Effector memory CD4-positive, alpha-beta T cell (primary cell): ENCODE measurements at places on chromosomes 6 and 20.

DNA sequence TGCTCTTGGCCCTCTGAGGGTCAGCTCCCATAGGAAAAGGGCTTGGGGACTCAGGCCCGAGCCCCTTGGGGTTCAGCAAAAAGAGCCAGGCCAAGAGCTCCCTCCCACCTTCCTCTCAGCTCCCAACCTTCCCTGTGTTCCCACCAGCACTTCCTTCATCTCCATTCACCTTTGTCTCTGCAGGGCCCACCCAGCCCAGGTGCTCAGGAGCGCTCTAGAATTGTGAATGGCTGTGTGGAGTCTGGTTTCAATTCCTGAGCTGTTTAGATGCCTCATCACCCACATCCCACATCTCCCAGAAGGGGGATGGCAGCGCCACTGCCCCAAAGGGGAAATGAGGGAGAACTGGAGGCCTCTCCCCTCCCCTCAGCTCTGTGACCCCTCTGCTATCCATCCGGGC, 7.7 kb downstream of the GRM4 start:
- H3K4me1 ChIP-seq: peaks cover 10% of the 10 kb centered on the region
- no peak overlapping the region for H3K27ac ChIP-seq
- DNase-seq: no peak
- no peaks in the 10 kb centered on the region for H3K36me3 ChIP-seq
- no peak overlapping the region for H3K4me3 ChIP-seq

GRCh38 chr6:90319979-90320685, 23.5 kb upstream of the BACH2 start:
- no peaks in the 10 kb centered on the region for H3K36me3 ChIP-seq
- H3K27ac ChIP-seq: no peak overlapping the region
- no peaks in the 10 kb centered on the region for H3K4me1 ChIP-seq

DNA sequence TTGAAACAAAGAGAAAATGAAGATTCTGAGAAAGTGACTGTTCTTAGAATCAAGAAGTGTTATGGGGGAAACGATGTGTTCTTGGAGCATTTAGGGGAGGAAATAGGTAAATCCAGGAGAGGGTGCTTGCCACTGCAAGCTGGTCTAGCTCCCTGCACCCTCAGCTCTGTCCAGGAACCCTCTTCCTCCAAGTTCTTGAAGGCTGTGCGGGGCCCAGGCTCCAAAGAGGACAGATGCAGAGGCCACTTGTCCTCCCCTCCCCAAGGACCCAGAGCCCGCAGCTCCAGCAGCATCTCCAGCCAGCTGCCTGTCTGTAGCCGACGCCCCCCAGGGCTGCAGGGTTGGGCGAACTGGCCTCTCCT, 87.9 kb downstream of the CDC5L start:
- no peaks in the 10 kb centered on the region for H3K36me3 ChIP-seq
- no peak for DNase-seq
- H3K27me3 ChIP-seq: no peaks in the 10 kb centered on the region
- no peak overlapping the region for H3K4me3 ChIP-seq
- no peak overlapping the region for H3K27ac ChIP-seq
- H3K4me1 ChIP-seq: peaks cover 6% of the 10 kb centered on the region

DNA sequence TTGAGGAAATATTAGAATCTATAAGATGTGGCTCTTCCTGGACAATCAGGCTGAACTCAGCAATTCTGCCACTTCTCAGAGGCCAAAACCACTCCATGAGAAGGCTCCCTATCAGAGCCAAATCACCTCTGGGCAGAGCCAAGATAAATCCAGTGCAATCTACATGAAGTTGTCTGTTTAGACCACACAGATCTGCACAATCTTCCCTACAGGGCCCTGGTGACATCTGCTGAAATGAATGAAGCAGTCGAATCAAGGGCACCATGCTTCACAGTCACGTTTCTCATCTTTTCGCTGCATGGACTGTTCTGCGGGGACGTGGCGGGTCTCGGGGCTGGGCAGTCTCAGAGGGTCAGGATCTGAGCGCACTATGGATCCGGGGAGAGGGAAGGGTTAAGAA, 60.1 kb upstream of the CD93 start:
- no peaks in the 10 kb centered on the region for H3K36me3 ChIP-seq
- DNase-seq: no peak
- no peak overlapping the region for H3K27ac ChIP-seq
- H3K4me3 ChIP-seq: no peak overlapping the region
- H3K4me1 ChIP-seq: peaks cover 11% of the 10 kb centered on the region

DNA sequence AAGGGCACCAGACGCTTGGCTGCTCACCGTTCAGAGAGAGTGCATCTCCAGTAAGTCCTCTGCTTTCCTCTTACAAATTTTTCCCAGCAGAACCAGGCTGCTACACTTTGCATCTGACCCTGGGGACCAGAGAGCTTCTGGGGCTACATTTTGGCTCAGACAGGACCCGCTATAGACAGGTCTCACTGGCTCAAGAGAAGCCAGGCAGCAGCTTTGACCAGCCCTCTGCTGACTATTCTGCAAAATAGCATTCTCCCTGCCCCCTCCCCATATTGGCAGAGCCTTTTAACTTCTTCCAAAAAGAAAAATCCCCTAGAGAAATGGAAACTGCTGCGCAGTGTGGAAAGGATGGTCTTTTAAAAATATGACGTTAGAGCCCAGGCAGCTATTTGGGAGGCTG, 37.2 kb downstream of the CPXM1 start:
- no peak for DNase-seq
- H3K36me3 ChIP-seq: no peaks in the 10 kb centered on the region
- no peak overlapping the region for H3K4me3 ChIP-seq
- no peaks in the 10 kb centered on the region for H3K4me1 ChIP-seq

DNA sequence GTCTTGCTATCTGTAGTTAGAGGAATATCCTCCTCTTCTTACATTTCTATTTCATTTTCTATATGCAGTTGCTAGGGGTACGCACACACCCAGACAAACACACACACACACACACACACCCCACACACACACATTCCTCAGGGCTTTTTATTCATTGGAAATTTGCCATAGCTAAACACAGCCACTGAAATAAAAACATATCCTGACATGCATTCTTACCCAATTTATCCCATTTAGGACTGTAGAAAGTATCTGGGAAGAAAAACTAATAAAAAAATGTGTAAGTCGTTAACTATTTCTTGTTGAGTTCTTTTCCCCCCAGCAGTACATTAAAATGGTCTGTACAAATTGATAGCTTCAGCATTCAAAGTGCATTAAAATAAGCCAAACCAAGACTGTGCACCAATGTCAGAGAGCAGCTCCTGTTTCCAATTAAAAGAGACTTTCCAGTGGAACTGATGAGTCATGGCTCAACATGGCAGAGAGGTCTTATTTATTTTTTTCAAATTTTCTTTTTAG, 357.9 kb upstream of the AGPAT4 start:
- H3K4me3 ChIP-seq: no peak overlapping the region
- H3K4me1 ChIP-seq: no peaks in the 10 kb centered on the region
- H3K36me3 ChIP-seq: no peaks in the 10 kb centered on the region
- no peak overlapping the region for H3K27ac ChIP-seq
- no peak for DNase-seq

DNA sequence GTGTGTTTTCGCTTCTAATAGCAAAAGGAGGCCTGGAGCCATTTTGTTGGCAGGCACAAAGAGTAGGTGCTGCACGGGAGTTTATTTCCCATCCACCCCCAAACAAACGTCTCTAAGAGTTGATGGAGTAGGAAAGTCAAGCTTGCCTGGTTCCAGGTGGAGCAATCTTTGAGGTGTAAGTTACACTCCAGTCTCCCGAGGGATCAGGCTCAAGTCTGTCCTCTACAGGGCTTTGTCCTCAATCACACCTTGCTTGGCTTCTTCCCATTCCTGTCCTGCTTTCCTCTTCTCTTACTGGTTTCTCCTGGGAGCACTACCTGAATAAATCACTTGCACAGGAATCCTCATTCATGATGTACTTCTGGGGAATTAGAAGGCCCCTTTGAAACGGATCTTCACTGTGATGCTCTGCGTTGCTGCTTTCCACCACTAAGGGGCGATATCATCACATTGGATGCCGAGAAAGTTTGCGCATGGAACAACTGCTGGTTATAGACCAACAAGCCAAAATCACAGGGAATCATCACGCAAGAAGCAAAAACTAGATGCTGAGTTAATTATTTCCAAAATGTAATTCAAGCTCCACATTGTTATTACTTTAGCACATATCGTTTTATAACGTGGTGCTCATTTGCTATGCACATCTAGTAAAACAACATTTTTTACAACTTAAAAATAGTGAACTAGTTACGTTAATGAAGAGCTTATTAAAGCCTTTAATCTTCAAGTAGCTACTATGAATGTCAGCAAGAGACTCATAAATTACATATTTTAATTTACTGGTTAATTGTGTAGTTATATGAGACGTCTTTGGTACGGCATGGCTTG, 156.8 kb downstream of the DNAH8 start:
- DNase-seq: no peak
- H3K27ac ChIP-seq: no peak overlapping the region
- H3K4me3 ChIP-seq: no peak overlapping the region
- no peaks in the 10 kb centered on the region for H3K36me3 ChIP-seq

GRCh38 chr20:47164140-47164539, 192.4 kb downstream of the ZMYND8 start:
- H3K27ac ChIP-seq: no peak overlapping the region
- H3K4me1 ChIP-seq: no peaks in the 10 kb centered on the region
- no peak overlapping the region for H3K4me3 ChIP-seq
- DNase-seq: no peak
- no peaks in the 10 kb centered on the region for H3K27me3 ChIP-seq

DNA sequence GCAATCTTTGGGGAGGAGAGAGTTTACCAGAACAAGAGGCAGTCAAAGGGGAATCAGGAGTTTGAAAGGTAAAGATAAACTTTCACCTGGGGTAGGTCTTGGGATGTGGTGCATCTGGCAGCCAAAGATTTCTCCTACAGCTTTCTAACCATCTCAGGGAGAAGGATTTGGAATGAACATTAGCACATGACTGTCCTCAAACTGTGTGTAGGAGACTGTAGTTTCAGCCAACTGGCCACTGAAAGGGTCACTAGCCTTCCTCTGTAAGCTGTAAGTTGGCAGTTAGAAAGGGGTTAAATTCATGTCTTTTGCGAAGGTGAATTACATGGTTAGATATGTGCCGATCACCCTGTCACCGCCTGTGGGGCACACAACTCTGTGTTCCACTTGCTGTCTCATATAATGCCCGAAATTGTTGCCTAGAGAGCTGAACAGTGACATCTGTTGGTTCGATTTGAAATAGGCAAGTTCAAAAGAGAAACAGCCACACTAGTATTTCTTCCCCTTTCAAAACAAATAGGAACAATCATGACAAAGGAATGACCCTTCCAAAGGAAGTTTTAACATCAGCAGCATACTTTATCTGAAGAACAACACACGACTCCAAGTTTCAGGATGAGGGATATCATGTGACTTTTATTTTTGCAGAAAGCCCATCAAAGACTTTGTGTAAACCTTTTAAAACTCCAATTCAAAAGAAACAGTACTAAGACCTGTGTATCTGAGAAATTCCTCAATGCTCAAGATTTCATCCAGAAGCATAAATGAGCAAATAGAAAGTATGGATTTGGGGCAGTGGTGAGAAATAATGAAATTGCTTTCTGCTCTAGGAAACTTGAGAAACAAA, 1.1 kb upstream of the OPN5 start:
- no peak overlapping the region for H3K27ac ChIP-seq
- no peak for DNase-seq
- H3K36me3 ChIP-seq: no peaks in the 10 kb centered on the region

- H3K4me3 ChIP-seq: no peak overlapping the region
- no peaks in the 10 kb centered on the region for H3K27me3 ChIP-seq
- no peak for DNase-seq
- H3K36me3 ChIP-seq: no peaks in the 10 kb centered on the region
- no peak overlapping the region for H3K27ac ChIP-seq
Measured at GRCh38 chr6:68975064-68975463, 340.0 kb downstream of the ADGRB3 start.

DNA sequence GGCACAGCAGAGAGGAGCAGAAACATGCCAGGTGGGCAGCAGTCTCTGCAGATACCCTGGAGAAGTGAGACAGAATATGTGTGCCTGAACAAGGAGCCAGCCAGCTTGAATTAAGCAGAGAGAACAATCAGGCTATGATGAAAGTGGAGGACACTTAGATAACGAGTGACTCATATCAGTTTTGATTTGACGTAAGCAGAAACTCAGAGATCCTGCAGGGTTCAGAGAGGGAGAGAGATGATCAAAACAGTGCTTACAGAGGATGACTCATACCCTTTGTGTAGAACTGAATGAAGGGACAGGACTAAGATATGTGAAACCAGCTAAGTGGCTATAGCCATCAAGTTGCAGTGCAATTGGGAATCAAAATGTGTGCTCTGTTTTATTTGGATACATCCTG, 300.7 kb downstream of the TENT5A start:
- H3K36me3 ChIP-seq: no peaks in the 10 kb centered on the region
- H3K27ac ChIP-seq: no peak overlapping the region
- DNase-seq: no peak
- no peaks in the 10 kb centered on the region for H3K4me1 ChIP-seq
- H3K27me3 ChIP-seq: no peaks in the 10 kb centered on the region
- no peak overlapping the region for H3K4me3 ChIP-seq

DNA sequence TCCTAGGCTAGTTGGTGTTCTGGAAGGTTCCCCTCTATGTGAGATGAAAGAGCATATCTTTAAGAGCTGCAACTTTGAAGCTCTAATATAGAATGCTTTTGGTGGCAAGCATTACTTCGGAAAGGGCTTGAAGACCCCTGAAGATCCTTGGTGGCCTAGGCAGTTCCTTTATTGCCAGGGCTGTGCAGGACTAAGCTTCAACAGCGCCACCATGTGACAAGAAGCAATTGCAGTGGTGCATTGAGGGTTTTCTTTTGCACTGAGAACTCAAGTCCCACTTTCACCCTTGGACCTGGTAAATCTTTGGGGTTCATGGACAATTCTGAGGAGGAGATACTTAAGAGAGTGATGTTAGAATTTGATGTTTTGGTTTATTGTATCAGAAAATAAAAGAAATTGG, 237.4 kb upstream of the GMDS start:
- no peak for DNase-seq
- H3K27ac ChIP-seq: no peak overlapping the region
- no peaks in the 10 kb centered on the region for H3K36me3 ChIP-seq
- H3K4me3 ChIP-seq: no peak overlapping the region
- no peaks in the 10 kb centered on the region for H3K4me1 ChIP-seq

GRCh38 chr6:157528931-157529653, 148.1 kb downstream of the ZDHHC14 start:
- H3K4me3 ChIP-seq: no peak overlapping the region
- DNase-seq: no peak
- H3K4me1 ChIP-seq: no peaks in the 10 kb centered on the region
- no peaks in the 10 kb centered on the region for H3K27me3 ChIP-seq

DNA sequence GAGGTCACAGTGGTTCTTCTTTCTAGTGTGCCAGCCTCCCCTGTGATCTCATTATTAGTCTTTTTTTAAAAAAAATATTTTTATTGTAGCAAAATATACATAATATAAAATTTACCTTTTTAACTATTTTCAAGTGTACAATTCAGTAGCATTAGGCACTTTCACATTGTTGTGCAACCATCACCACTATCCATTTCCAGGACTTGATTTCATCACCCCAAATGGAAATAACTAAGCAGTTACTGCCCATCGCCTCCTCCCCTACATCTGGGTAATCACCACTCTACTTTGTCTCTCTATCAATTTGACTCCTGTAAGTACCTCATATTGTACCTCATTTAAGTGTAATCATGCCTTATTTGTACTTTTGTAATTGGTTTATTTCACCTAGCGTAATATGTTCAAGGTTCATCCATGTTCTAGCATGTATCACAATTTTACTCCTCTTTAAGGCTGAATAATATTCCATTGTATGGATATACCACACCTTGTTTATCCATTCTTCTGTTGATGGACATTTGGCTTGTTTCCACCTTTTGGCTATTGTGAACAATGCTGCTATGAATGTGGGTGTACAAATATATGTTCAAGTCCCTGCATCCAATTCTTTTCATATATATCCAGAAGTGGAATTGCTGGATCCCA, 68.6 kb upstream of the FYN start:
- no peaks in the 10 kb centered on the region for H3K4me1 ChIP-seq
- no peak for DNase-seq
- H3K27ac ChIP-seq: no peak overlapping the region
- H3K4me3 ChIP-seq: no peak overlapping the region
- no peaks in the 10 kb centered on the region for H3K27me3 ChIP-seq
